Chondrocyte (in vitro differentiated cells): ENCODE measurements at places on chromosomes 11 and 22. TPM values are rescaled to one million over a fixed set of nuclear protein-coding genes. Genes with fewer than 3 reads are reported as not detected.

DNA sequence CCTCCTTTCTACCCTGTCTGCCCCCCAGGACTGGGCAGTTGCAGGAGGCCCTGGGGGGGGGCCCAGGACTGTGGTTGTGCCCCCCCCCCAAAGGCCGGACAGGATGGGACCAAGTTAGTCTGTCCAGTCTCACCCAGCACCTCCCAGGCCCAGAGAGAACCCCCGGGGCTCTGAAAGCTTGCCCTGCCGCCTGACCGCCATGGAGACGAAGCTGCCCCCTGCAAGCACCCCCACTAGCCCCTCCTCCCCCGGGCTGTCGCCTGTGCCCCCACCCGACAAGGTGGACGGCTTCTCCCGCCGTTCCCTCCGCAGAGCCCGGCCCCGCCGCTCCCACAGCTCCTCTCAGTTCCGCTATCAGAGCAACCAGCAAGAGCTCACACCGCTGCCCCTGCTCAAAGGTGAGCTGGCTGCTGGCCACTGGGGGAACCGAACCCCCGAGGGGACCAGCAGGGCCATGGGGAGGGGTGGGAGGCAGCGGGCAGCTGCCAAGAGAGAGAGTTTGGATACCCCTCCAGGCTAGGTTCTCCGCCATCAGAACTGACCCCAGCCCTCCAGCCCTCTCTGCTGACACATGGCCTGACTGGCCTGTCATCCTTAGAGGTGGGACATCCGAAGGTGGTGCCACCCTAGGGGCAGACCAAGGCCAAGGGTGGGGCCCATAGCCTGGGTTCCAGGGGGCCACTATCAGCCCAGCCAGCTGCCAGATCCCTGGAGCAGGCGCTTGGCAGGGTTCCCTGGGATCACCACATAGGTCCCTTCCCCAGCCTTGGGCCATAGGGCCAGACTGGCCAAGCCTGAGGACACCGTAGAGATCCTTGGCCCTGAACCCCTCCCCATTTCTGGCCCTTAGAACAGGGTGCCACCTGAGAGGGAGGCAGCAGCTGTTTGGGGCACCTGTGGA lies 1.3 kb downstream of the PPP2R5B start:
- H3K27me3 ChIP-seq, result no peaks in the 10 kb centered on the region
- peaks cover 18% of the 10 kb centered on the region for H3K36me3 ChIP-seq
- peak overlapping the region; percentile 94 for H3K4me3 ChIP-seq

GRCh38 chr11:96107143-96107824 lies 183.4 kb upstream of the MTMR2 start:
- H3K36me3 ChIP-seq, result no peaks in the 10 kb centered on the region
- H3K27me3 ChIP-seq, result no peaks in the 10 kb centered on the region
- no peak for DNase-seq
- H3K4me1 ChIP-seq, result peaks cover 55% of the 10 kb centered on the region
- no peak overlapping the region for H3K4me3 ChIP-seq

- no peaks in the 10 kb centered on the region for H3K4me1 ChIP-seq
- H3K27me3 ChIP-seq, result no peaks in the 10 kb centered on the region
- no peak overlapping the region for H3K27ac ChIP-seq
- DNase-seq, result no peak
- no peaks in the 10 kb centered on the region for H3K36me3 ChIP-seq
These were observed 20.9 kb upstream of the SIK2 start for GRCh38 chr11:111581341-111581740.

- H3K4me3 ChIP-seq, result no peak overlapping the region
- no peak overlapping the region for H3K27ac ChIP-seq
- no peaks in the 10 kb centered on the region for H3K4me1 ChIP-seq
- peaks cover 1% of the 10 kb centered on the region for H3K36me3 ChIP-seq
- no peak for DNase-seq
- peaks cover 31% of the 10 kb centered on the region for H3K27me3 ChIP-seq
These were observed 125.3 kb upstream of the B3GAT1 start for GRCh38 chr11:134537296-134537695.

KRTAP5-11 gene
- not detected in 3 replicates for total RNA-seq

OR8D4 gene
- total RNA-seq, result not detected in 3 replicates

EIF3L gene
- total RNA-seq, result 312 to 325 TPM (median 323 TPM) in 3 replicates

SLC6A5 gene
- not detected in 3 replicates for total RNA-seq

MEI1 gene
- total RNA-seq, result 0.40 to 0.85 TPM in 2 of 3 replicates, not detected in the other
